ENCODE measurements at places on chromosomes 11 and 22.

GRCh38 chr11:75024068-75024449, 35.3 kb downstream of the NEU3 start:
- DNase-seq, result no peak

DNA sequence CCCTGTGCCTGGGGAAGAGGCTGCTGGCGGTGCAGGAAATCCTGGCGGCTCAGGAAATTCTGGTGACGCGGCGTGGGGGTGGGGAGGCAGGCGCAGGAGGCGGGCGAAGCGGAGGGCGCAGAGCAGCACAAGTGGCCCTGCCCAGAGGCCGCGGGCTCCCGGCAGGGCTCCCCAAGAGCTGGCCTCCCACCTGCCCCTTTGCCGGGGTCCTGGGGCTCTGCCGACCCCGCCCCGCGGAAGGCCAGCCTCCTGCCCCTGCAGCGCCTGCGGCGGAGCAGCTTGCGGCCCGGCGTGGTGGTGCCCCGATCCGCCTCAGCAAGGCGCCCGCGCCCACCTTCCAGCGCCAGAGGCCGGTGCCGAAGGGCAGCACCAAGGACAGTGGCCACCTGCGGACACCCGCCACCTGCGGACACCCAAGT, 100.2 kb upstream of the OR4C13 start:
- no peak for DNase-seq

DNA sequence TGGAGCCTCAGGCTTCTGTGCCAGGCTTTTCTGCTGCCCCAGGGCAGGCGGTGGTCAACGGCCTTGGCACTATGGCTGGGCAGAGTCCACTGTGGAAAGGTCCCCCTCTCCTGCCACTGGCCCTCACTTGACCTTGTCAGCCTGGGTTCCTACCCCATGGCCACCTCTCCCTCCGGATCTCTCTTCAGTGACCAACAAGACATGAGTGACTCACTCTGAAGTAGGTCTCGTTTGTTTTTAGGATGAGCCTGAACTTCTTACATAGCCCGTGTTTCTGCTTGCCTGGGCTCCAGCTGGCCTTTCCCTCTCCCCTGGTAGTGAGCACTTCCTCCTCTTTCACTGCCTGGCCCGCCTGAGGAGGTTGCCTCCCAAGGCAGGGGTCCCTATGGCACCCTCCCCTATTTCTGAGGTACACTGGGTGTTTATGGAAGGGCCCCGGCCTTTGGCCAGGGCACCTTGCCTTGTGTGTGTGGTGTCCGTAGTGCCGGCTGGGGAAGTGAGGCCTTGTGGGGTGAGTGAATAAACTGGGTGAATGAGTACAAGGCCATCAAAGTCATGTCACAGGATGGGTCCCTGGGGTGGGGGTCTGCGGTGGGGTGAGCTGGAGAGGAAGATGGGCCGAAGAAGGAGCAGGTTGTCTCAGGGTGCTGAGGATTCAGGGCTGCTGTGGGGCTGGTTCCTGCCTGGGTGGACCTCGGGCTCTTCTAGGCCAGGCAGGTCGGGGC, 5.0 kb downstream of the SHANK3 start:
- no peak for DNase-seq

DNA sequence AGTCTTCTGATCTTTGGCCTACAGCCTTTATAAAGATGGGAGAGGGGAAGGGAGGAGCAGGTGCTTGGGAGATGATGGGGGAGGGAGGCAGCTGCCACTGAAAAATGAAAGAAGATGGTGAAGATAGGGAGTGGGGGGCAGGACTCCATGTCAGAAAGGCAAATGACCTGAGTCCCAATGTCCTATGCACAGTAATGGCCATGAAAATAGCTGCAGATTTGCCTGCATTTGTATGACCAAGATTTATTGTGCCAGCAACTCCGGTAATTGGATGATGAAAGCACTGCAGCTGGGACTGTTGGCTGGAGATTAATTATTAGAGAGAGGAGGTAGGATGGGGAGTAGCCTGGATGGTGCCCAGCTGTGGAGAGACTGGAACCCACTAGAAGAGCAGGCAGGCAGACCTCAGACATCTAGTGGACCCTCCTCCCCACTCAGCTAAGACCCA, 36.1 kb downstream of the NEU3 start:
- peak; percentile 26 for DNase-seq

- peak; percentile 34 for DNase-seq
Measured at GRCh38 chr11:12761029-12761428, 86.8 kb downstream of the TEAD1 start.

DNA sequence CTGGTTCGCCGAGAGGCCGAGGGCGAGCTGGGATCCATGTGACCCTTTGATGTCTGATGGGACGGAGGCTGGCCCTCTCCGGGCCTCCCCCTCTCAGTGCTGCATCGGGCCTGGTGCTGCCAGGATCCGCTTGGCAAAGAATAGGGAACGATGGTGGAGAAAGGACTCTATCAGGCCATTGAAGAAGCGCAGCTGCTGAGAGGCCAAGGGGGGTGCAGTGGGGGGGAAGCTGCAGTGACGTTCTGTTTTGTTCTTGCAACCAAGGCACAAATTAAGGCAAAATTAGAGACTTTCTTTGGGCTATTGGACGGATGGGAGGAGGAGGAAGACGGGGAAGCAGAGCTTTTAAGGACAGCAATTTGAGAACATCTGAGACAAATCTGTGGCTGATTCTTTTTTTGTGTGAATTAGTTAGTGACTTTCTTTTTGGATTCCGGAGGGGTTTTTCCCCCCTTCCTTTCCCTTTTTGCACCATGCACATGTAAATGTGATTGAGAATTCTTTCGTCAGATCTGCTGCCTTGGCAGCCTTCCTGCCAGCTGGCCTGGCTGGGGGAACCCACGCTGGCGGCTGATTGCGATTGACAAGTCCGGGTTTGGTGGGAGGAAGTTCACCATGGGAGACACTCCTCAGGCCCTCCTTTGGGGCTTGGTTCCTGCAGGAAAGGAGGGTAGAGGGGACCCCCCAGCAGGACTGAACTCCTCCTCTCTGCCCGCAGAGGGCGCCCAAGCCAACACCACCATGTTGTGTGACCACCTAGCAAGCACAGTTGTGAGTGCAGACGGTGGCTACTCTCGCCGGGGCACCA, 214.6 kb downstream of the NTM start:
- DNase-seq, result no peak

DNA sequence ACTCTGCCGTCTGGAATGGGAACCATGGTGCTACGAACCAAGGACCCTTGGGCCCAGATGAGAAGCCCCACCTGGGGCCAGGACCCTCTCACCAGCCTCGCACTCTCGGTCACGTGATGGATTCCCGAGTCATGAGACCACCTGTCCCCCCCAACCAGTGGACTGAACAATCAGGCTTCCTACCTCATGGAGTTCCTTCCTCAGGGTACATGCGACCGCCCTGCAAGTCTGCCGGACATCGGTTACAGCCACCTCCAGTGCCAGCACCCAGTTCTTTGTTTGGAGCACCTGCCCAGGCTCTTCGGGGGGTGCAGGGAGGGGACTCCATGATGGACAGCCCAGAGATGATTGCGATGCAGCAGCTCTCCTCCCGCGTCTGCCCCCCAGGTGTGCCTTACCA, 20.8 kb upstream of the SLC25A18 start:
- no peak for DNase-seq

DNA sequence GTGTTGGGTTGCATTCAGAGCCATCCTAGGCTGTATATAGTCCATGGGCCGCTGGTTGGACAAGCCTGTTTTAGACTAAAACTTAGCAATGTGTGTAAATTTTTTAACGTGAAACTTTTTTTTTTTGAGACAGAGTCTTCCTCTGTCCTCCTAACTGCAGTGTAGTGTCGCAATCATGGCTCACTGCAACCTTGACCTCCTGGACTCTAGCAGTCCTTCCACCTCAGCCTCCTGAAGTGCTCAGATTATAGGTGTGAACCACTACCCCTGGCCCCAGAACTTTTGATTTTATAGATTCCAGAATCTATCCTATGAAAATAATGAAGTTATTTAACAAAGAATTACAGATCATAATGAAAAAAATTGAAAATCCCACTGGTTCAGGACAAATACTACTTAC, 29.9 kb upstream of the PANX2 start:
- DNase-seq, result no peak

GRCh38 chr11:114183044-114183511, 113.1 kb upstream of the NNMT start:
- DNase-seq, result no peak

DNA sequence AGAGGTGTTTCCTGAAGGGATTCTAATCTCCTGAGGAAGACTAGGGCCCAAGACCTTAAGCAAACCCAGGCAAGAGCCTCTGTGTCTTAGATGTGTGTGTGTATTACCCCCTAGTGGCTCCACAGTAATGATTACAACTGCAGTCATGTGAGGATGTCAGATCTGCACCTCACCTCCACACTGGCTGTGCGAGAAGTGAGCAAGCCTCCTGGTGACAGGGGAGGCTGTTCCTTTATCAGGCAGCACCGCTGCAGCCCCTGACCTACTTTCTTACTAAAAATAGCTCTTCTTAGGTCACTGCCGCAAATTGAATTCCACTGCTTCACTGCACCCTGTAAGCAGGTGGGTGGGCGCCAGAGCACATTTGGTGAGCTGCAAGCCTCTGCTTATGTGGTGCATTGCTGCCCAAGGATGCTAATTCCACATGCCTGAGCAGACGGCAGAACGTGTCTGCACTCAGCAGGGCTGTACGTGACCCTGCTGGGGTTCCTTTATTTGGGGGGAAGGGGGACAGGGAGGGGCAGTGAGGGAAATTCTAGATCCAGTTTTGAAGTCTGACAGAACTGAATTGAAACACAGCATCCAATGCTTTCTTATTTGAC, 112.4 kb downstream of the KCNC1 start:
- peak; percentile 28 for DNase-seq

DNA sequence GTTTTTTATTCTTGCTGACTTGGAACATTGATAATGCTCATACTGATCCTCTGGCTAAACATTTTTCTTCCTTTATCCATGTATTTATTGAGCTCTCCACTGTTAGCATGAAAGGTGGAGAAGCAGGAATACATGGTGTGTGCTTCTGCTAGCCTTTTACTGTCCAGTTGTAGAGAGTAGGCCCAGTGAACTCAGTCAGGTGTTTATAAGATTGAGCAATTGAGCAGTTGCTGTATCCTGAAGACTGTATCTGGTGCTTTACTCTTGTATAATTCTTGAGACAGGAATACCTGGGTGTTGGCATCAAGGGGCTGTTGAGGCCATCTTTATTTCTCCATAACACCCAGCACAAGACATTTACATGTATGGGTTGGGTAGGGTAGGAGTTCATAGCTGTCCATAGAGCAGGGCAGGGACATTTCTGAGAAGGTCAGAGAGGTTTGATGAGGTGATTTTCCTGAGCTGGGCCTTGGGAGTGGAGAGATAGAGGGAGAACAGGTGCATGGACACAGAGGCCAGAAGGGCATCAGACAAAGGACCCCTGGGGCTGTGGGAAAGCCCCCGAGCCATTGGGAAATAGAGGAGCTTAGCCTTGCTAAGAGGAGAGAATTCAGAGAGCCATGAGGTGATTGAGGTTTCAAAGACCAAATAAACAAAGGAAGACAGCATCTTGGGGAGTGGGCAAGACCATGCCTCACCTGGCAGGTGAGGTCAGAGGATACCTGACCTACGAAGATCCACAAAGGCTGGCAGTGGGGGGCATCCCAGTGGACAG, 155.5 kb downstream of the TEAD1 start:
- DNase-seq, result no peak

DNA sequence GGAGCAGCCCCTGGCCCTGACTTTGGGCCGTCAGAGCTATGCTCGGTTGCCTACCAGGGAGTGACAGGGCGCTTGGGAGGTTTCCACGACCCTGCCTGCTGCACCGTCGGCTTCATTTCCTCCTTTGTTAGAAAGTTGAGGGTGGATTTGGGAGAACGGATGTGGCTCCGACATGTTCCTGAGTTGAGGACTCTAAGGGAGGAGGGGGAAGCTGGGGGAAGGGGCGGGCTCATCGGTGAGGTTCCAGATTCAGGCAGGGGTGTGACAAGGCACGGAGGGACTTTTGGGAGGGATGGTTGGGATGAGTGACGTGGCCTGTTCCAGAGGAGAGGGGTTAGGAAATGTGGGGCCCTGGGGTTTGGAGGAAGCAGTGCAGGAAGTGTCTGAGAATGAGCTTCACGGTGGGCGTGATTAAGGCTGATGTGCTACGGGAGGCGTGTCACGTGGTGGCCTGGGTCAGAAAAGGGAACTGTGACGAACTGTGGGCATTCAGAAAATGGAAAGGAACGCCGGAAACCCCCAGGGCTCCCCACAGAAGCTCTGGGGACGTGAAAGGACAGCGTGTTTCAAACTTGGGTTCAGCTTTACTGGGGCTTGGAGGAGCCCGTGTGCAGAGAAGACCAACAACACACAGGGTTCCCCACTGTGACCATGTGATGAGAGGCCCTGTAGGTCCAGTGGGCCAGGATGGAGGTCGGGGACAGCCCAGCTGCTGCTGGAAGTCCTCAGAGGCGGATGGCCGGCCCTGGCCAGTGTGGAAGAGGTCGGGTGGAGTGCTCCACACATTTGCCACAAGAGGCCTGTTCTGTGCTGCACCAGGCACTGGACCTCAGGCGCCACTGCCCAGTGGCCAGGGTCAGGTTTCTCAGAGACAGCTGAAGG, 2.8 kb downstream of the PARVB start:
- DNase-seq, result no peak

DNA sequence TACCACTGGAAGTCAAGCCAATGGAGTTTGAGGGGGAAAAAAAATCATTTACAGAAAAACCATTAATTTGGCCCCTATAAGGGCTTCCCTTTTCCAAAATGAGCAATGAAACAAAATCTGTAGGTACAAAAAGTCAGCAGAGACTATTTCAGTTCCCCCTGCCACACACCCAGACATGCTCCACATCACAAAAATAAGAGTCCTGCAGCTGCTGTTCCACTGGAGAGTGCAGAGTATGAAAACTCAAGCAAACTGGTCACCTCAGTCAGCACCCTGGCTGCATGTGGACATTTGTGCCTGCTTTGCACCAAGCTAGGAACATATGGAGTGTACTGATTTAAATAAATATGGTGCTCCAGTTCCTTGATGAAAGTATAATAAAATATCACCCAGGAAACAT, 15.1 kb downstream of the POU2AF1 start:
- DNase-seq, result no peak

DNA sequence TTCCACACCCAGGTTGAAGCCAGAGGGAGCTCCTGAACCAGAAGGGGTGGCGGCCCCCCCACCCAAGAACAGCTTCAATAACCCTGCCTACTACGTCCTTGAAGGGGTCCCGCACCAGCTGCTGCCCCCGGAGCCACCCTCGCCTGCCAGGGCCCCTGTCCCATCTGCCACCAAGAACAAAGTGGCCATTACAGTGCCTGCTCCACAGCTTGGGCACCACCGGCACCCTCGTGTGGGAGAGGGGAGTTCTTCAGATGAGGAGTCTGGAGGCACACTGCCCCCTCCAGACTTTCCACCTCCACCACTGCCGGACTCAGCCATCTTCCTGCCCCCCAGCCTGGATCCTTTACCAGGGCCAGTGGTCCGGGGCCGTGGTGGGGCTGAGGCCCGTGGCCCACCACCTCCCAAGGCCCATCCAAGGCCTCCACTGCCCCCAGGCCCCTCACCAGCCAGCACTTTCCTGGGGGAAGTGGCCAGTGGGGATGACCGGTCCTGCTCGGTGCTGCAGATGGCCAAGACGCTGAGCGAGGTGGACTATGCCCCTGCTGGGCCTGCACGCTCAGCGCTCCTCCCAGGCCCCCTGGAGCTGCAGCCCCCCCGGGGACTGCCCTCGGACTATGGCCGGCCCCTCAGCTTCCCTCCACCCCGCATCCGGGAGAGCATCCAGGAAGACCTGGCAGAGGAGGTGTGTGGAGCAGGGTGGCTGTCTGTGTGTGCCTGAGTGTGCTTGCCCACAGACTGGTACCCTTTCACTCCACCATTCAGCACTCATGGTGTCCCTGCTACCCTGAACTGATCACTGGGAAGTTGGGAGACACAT, 6.7 kb downstream of the PHOX2A start:
- no peak for DNase-seq

Measured in fibroblast of the aortic adventitia (primary cell).